ENCODE measurements at places on chromosomes 1 and 21.

GRCh38 chr1:54255026-54255702, 55.2 kb downstream of the MRPL37 start:
- DNase-seq, result no peak

GRCh38 chr21:28063241-28064216, 929.1 kb downstream of the LTN1 start:
- DNase-seq, result no peak

GRCh38 chr1:55801481-55801880, 586.3 kb upstream of the USP24 start:
- no peak for DNase-seq

DNA sequence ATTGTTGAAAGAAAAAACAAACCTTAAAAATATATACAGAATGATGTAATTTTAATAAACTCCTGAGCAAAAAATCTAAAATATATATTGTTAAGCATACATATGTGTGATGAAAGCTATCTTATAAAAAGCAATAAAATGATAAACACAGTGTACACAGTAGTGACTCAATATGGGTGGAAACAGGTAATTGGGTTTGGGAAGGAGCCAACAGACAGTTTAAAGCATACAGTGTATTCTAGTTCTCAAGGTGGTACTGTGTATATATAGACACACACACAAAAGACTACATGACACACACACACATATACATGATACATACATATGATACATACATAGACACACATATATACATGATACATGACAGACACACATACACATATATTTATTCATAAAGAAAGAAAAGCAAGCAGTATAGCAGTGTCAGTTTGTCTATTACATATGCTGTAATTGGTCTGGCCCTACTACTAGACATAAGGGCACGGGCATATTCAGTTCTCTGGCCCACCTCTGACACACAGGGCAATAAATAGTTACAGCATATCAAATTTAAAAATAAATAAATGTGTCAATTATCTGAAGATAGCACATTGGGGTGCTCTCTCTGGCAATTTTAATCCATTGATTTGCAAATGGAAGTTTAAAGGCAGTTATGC, 330.2 kb downstream of the S1PR1 start:
- no peak for DNase-seq

- no peak for DNase-seq
Observed at GRCh38 chr1:233005156-233005555, 54.7 kb downstream of the NTPCR start.

DNA sequence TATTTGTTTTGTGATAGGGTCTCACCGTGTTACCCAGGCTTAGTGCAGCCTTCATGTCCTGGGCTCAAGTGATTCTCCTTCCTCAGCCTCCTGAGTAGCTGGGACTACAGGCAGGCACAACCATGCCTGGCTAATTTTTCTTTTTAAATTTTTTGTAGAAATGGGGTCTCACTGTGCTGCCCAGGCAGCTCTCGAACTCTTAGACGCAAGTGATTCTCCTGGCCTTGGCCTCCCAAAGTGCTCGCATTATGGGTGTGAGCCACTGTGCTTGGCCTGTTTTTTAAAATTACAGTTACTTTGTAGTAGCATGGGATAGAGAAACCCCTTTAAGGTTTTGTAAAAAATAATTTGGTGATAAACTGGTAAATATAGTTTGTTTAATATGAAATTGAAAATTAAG, 69.9 kb downstream of the RPS6KC1 start:
- no peak for DNase-seq

DNA sequence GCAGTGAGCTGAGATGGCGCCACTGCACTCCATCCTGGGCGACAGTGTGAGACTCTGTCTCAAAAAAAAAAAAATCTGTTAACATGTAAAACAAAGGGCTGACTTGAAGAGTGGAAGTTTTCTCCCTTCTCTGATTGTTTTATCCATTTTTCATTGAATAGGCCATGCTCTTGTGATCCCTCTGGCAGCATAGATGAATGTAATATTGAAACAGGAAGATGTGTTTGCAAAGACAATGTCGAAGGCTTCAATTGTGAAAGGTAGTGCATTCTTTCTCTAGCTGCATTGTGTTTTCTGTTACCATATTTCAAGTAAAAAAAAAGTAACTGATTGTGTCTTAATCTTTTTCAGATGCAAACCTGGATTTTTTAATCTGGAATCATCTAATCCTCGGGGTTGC, 69.6 kb upstream of the LAMC2 start:
- DNase-seq, result no peak

DNA sequence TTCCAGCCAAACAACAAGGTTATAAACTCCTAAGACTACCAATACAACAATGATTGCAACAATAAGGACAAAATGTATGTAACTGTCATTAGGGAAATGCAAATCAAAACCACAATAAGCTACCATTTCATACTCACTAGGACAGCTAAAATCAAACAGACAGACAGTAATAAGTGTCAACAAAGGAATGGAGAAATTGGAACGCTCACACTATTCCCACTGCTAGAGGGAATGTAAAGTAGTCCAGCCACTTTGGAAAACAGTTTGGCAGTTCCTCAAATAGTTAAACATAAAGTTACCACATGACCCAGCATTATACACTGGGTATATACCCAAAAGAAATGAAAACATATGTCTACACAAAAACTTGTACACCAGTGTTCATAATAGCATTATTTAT, 9.3 kb downstream of the PRKAB2 start:
- DNase-seq, result no peak

GRCh38 chr1:226666692-226667091, 72.4 kb downstream of the ITPKB start:
- no peak for DNase-seq

DNA sequence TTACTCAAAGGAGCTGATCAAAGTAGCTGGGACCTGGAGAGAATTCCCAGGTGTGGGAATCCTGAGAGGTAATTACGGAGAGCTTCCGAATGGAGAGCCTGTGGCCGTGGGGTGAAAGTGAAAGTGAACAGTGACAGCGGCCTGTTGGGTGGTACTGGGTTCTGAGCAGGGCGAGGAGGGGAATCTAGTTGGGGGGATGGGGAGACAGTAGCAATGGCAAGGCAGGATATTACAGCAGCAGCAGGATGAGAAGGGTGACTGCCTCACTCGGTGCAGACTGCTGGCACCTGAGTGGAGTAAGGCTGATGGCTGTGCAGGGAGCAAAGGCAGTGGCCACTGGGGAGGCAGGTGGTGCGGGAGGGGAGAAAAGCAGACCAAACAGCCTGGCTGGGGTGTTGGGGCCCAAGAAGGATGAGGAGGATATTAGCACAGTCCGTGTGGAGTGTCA, 70.3 kb upstream of the PRDX6 start:
- no peak for DNase-seq

GRCh38 chr21:35191128-35191527, 142.0 kb upstream of the RUNX1 start:
- DNase-seq, result no peak

Measured in stimulated activated CD4-positive, alpha-beta T cell treated with anti-CD3 and anti-CD28 coated beads, Interleukin-1b, Interleukin-23, amount 100 ng/mL, for 4 hours (primary cell).